ENCODE measurements at places on chromosomes 12 and 14.

DNA sequence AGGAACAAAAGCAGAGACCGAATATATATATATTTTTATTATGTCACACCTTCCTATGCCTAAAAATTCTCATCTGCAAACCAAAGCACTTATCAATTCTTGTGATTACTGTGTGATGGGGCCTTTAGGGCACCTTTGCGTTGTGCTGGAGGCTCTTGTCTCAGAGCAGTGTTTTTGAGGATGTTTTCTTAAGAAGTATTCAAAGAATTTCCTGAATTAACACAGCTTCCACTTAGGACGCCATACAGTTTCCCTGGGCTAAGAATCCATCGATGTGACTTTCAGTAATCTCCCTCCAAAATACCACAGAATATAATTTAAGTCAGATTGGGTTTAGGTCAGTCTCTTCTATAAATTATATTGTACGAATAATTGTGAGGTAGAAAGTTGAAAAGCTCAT lies 22.0 kb upstream of the HIF1A start:
- no peak for DNase-seq

- peak; percentile 29 for DNase-seq
Observed at GRCh38 chr14:102593061-102593824, 794 bp downstream of the RCOR1 start.

GRCh38 chr14:37197421-37198272 lies at the start of gene MIPOL1:
TSS of gene MIPOL1 (plus strand) at chr14:37197937. CDS start at chr14:37247889, 49,952 bp downstream.
- no peak for DNase-seq

DNA sequence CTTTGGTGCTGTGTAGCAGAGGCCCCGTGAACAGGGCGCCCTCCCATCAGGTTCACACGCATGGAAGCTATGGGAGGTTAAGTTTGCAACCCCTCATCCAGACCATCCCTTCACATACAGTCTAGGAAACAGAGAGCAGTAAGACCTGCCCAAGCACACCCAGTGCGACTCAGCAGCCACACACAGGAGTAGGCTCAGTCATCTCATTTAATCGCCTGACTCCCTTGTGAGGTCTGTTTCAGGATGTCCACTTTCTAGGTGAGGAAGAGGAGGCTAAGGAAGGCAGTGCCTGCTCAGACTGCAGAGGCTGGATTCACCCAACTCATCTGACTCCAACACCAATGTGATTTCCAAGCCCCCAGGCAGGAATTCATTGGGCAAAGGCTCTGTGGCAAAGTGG lies 11.9 kb downstream of the BDKRB1 start:
- no peak for DNase-seq

DNA sequence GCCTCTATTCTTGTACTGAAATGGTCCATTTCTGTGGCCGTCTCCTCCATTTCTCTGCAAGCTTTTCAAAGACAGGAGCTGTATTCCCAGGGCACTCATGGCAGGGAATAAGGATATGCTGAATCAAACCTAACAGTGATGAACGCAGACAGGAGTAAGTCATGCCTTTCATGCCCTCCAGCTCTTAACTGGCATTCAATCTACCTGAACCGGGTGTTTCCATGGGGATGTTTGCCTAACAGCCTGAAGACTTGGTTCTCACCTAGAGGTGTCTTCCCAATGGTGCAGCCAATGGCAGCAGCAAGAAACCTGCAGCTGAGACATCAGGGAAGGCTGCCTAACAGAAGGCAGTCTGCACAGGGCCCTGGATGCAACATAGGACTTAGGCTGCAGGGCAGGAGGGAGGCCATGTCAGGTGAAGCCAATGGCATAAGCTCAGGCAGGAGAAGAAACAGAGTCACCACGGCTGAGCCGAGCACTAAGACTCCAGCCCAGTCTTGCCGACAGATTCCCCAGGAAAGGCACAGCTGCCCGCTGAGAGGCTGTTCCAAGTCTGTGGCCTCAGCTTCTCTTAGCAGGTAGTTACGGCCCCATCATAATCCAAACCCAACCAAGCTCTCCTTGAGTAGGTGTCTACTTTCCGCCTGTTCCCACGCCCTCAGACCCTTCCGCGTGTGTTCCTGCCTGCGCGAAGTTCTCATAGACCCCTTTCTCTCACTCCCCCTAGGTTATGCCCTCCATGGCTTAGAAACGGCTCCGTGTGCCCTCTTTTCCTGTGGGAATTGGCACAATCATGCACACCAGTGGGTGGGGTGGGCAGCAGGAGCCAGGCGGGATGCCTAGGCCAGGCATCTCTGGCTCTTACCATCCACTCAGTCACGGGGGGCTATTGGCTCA lies 44.1 kb downstream of the VWF start:
- no peak for DNase-seq

GRCh38 chr14:97578982-97579548 lies 781.9 kb downstream of the VRK1 start:
- no peak for DNase-seq

DNA sequence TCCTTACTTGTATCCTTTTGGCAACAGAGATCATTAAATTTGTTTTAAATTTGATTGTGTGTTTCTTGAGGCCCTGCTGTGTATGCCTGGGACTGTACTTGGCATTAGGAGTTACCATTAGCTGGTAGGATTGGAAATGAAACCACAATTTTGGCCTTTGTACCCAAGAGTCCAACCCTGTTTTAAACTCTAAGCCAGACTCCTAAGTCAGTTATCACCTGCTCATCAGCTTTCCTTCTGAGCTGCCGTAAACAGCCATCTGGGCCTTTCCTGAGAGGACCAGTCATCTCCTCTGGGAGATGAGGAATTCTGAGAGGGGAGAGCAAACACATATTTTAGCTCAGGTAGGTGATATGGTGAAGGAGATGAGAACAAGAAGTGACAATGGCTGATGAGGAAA lies 74.3 kb upstream of the SRSF5 start:
- no peak for DNase-seq

GRCh38 chr12:99153293-99153692 lies 494.3 kb upstream of the GARIN6 start:
- no peak for DNase-seq

DNA sequence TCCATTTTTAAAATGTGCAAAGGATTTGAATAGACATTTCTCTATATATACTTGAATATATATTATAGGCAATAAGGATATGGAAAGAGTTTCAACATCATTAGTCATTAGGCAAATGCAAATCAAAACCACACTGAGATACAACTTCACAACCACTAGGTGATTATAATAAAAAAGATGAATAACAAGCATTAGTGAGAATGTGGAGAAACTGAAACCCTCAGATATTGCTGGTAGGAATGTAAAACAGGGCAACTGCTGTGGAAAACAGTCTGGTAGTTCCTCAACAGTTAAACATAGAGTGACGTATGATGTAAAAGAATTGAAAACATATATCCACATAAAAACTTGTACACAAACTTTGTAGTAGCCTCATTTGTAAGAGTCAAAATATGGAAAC lies 11.7 kb upstream of the BATF start:
- no peak for DNase-seq

- no peak for DNase-seq
Observed at GRCh38 chr12:91173124-91173523, 9.5 kb downstream of the DCN start.

- no peak for DNase-seq
Observed at GRCh38 chr12:107551434-107551833, 134.2 kb upstream of the PWP1 start.

DNA sequence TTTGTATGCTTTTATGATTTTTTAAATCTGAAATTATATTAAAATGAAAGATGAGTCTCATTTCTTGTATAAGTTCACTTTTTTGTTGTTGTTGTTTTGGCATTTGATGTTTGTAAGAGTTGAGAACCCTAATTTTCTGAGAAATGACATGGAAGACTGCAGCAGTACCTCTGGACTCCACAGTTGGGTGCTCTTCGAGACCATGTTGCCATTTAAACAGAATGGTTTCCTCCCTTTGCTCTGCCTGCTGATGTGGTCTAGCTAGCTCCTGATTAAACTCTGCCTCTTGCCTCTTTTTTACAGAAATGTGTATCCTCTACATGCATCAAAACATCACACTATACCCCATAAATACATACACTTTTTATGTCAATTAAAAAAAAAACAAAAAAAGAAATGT lies 5.8 kb upstream of the LTA4H start:
- no peak for DNase-seq

GRCh38 chr12:121128908-121129810 lies 3.5 kb upstream of the P2RX7 start:
- peak; percentile 63 for DNase-seq

DNA sequence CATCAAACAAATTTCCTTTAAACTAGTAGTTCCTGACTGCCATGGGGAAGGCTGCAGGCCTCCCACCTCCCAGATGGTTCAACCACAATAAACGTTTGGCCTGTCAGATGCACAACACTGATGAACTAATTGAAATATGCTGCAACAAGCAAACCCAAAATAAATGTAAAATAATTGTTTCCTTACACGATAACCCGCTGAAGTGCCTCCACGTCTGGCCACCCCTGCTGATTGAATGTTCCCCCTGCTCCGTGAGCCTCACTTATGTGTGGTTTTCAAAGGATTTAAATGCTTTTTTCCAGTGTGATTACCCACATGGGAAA lies 8.4 kb downstream of the PITPNM2 start:
- no peak for DNase-seq

DNA sequence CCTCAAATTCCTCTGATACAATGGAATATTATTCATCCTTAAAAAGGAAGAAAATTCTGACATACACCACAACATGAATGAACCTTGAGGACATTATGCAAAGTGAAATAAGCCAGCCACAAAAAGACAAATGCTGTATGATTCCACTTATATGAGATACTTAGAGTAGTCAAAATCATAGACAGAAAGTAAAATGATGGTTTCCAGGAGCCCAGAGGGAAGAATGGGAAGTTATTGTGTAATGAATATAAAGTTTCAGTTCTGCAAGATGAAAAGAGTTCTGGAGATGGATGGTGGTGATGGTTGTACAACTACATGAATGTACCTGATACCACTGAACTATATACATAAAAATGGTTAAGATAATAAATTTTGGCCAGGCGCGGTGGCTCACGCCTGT lies 18.3 kb downstream of the VWF start:
- no peak for DNase-seq

- no peak for DNase-seq
Observed at GRCh38 chr14:33040372-33041140, 101.9 kb downstream of the NPAS3 start.

- DNase-seq: no peak
Observed at GRCh38 chr14:100223332-100224201, 15.4 kb upstream of the YY1 start.

GRCh38 chr14:102568115-102568614 lies 24.3 kb upstream of the RCOR1 start:
- peak; percentile 11 for DNase-seq

GRCh38 chr12:47758834-47759690 lies at the start of gene RAPGEF3:
TSS of gene RAPGEF3 (minus strand) at chr12:47758880. CDS start at chr12:47758556, 324 bp downstream.
- DNase-seq: peak; percentile 26

- DNase-seq: no peak
Observed at GRCh38 chr12:124881123-124881522, 17.5 kb upstream of the SCARB1 start.

- peak; percentile 97 for DNase-seq
Observed at GRCh38 chr12:53441040-53441833, at the start of gene PRR13. TSS of gene PRR13 (plus strand) at chr12:53441734. CDS start at chr12:53442715, 981 bp downstream.

GRCh38 chr12:49885118-49885517 lies 18.6 kb downstream of the FAIM2 start:
- no peak for DNase-seq

- no peak for DNase-seq
Observed at GRCh38 chr12:121144416-121144914, 11.8 kb downstream of the P2RX7 start.

DNA sequence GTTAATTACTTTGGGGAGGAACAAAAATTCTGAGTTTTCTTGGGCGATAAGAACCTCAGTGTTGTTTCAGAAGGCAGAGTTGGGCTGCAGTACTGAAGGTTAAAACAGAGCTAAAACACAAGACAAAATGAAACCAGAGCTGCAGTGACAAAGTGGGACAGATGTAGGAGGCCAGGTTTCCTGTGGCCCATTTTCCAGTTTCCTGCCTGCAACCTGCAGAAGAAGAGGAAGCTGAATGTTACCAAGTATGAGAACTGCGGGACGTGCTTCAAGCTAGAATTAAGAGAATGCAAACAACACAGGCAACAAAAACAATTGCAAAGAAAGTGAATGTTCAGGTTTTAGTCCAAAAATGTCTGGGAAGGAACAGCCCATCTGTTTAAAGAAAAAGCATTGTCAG lies 17.8 kb downstream of the ELK3 start:
- DNase-seq: no peak

DNA sequence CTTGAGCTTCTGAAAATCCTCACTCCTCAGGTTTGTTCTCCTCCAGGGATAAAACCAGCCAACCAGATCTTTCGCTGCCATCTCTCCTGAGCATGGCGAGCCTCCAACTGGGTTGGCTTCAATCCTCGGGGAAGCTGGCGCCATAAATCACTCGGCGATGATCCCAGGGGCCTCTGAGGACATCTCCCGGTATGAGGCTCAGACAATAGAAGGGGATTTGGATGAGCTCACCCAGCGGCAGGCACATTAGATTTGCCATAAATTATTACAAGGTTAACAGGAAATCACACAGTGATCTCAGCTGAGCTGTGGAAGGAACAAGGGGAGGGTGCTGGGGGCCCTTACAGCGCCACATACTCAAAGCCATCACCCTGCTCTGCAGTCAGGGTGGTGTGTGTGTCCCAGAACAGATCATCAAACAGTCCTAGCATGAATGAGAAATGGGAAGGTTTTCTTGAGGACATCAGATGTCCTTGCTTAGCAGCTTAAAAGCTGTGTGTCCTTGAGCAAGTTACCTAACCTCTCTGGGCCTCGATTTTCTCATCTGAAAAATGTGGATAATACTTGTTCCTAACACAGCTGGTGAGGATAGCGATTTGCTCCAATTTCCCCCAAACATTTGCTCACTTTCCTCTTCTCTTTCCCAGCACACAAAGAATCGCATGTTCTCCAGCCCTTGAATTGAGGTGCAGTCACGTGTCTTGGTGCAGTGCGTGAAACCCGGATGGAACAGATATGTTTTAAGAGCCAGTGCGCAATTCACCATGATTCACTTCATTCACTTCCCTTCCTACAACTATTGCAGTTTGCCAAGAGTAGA lies 142.8 kb downstream of the SCARB1 start:
- DNase-seq: no peak

DNA sequence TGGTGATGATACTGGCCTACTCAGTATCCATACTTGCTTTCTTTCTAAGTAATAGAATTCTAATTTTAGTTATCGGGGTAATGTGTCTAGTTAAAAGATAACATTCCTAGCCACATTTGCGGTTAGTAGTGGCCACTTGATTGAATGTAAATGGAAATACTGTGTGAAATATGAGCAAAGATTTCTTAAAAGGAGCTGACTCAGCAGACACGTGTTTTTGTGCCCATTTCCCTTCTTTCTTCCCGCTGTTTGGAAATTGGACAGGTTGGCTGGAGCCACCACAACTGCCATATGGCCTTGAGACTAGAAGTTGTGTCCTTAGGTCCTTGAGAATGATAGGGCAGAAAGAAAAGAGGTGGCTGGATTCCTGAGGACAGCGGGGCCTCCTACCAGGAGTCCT lies 19.8 kb upstream of the DCD start:
- no peak for DNase-seq

DNA sequence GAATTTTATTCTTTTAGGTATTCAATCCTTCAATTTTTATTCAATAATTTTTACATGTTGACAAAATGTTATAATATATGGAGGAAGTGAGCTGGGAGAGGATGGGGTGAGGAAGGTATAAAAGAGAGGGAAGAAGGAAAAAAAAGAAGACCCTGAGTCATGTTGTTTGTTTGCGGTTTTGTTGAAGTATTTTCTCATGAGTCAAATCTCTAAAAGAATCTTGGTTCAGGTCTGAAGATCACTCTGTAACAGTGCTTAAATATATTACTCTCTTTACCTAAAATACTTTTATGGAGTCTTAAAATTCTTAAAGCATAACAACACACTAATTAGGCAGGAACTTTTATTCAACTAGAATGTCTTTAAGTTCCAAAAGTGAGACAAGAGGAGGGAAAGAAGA lies 489.6 kb upstream of the GARIN6 start:
- no peak for DNase-seq

GRCh38 chr12:49187184-49187583 lies 1.7 kb downstream of the TUBA1A start:
- no peak for DNase-seq
